NCI-H1092 (cell line): ENCODE measurements at places on chromosomes 16 and 17.

DNA sequence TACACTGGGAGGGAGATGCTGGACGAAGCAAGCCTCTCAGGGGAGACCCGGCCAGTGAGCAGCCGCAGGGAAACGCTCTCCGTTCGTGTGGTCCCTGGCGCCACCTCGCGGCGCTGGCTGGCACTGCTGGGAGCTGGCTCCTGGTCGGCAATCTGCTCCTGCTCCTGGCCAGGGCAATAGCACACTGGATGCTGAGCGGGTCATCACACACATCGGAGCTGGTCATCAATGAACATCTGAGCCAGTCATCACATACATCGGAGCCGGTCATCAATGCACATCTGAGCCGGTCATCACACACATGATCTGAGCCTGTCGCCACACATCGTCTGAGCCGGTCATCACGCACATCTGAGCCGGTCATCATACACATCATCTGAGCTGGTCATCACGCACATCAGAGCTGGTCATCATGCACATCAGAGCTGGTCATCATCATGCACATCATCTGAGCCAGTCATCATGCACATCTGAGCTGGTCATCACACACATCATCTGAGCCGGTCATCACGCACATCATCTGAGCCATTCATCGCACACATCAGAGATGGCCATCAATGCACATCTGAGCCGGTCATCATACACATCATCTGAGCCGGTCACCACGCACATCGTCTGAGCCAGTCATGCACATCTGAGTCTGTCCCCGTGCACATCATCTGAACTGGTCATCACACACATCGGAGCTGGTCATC, 217.3 kb downstream of the RBFOX3 start:
- peak; percentile 60 for DNase-seq

GRCh38 chr17:1002771-1003555, 6.0 kb downstream of the TIMM22 start:
- peak; percentile 51 for DNase-seq

GRCh38 chr16:1068451-1068850, 4.1 kb upstream of the SSTR5 start:
- DNase-seq = no peak

- no peak for DNase-seq
Observed at GRCh38 chr17:41642252-41643156, 18.1 kb upstream of the KRT17 start.

DNA sequence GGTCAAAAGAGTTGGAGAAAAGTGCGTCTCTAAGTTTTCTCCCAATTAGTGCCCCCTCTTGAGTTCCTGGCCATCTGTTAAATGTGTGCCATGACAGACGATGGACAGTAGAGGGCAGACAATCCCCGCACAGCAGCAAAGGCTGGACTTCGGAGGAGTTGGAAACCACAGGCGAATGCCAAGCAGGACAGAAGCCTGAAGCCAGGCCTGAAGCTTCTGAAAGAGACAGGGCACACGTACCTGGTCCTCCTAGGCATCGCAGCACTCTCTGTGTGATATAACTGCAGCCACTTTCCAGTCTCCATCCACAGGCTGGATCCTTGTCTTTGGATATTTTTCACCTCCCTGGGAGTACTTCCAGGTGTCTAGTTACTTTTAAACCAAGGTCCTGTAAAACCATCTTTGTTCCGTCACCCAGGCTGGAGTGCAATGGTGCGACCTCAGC, 14.5 kb downstream of the C17orf100 start:
- peak; percentile 25 for DNase-seq

DNA sequence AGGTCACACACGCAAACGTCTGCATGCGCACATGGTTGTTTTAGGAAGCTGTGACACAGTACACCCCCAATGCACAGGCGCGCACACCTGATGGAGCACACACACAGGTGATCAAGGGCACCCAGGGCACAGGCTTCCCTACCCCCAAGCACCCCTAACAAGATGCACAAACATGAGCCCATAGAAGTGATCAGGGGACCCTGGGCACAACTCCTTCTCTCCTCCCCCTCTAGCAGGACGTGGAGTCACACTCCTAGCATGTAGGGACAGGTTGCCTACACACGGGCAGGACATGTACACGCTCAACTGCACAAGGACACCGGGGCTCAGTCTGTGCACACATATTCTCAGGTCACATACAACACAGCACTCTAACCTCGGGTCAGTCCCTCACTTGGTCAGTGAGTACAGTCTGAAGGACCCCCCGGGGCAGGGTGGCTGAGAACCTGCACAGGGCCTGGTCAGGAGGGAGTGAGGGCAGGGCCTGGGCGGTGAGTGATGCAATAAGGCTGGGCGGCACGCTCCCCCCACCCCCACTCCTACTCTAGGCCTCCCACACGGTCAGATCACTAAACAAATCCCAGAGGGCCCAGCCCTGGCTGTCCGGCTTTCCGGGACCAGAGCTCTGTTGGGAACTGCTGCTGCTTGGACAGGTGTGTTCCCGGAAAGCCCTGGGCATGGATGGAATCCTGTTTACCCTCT, 751 bp upstream of the DOC2B start:
- DNase-seq = no peak

DNA sequence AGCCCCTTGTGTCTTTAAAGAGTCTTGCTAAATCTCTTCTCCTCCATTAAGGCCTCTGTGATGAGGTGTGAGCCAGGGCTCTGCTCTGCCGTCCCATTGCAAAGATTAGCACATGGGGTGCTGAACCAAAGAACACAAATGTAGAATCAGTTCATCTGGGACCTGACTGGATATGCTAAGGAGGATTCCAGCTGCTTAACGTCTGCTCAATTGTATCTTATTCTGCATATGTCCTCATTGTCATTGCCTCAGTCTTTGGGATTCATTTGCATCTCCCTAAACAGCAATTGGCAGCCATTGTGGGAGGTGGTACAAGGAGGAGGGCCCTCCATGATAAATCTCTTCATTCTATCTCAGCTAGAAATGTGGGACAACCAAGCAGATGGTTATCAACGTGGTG, 106.3 kb upstream of the ADAMTS18 start:
- DNase-seq = no peak

- no peak for DNase-seq
Observed at GRCh38 chr16:83802135-83802534, 5.6 kb upstream of the HSBP1 start.

- no peak for DNase-seq
Observed at GRCh38 chr16:3036726-3037315, at the start of gene BICDL2. Gene BICDL2, minus strand, starts transcription at chr16:3036944. Its CDS starts 1,448 bp downstream, at chr16:3035496.

GRCh38 chr17:53635444-53635843, 187.3 kb upstream of the KIF2B start:
- no peak for DNase-seq

- no peak for DNase-seq
Observed at GRCh38 chr16:63938661-63939060, 1183.2 kb downstream of the CDH11 start.
